ENCODE measurements at places on chromosomes 7 and 10.
A peak's percentile ranks its signal among the peaks of the same experiment; 100 is the strongest.

- DNase-seq, result no peak
Measured at GRCh38 chr10:102602272-102603045, 41.8 kb upstream of the TRIM8 start.

- DNase-seq, result no peak
Measured at GRCh38 chr7:5500777-5501350, 77.2 kb upstream of the TNRC18 start.

GRCh38 chr7:29204491-29205272 lies 10.1 kb downstream of the CHN2 start:
- no peak for DNase-seq

DNA sequence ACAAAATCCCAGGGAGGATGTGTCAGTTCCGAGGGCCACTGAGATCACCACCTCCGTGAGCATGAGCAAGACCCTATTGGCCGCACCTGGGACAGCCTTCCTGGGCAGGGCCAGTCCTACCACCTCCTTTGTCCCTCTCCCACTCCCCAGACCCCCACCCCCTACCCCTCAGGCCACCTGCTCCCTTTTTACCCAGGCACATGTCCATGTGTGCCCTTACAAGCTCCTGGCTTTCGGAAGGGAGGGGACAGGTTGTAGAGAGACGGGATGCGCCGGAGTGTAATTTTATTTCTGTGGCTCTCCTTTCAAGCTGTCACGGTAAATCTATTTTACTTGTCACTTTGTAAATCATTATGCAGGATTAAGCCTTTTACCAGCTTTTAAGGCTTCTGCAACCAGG lies 20.9 kb downstream of the ZMIZ1 start:
- no peak for DNase-seq

DNA sequence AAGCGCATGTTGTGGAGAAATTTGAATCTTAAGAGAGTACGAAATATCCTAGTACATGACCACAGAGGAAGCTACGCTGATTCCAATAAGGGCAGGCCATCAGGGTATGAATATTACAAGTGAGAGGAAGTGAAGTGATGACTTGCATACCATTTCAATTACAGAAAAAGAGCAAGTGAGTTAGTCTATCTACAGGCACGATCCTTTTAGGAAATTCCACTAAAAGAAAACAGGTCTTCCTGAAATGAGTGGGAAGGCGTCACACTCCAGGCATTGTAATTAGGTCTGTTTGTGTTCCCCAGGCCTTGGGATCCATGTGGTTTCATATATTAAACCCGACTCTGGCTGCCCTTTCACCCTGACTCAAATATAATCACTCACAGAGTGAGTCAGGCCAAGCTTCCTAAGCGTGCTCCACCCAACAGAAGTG lies 152.5 kb downstream of the SEMA3A start:
- no peak for DNase-seq

DNA sequence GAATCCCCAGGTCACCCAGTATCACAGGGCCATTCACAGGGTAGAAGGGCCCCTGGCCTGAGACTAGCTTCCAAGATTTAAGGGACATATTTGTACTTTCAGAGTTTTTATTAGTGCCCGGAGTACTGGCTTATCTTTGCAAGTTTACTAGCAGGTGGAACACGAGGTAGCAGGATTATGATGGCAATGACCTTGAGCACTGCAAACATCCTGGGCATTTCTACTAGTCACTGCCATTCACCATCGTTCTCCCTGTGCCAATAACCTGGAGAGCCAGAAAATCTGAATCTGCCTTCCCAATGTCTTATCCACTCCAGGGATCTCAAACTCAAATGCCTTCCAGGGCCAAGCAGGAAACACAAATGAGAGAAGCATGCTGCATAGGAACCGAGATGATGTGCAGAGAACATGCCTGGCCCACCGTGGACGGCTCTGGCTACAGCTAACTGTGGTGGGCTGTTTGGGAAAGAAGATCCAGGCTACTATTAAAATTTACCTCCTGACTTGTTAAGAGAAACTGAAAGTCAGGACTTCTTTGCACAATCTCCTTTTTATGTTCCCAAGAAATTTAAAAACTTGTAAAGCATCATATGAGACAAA lies 16.7 kb downstream of the FAM53B start:
- DNase-seq, result no peak

- peak; percentile 88 for DNase-seq
Measured at GRCh38 chr7:154347700-154348266, 295.6 kb downstream of the DPP6 start.

DNA sequence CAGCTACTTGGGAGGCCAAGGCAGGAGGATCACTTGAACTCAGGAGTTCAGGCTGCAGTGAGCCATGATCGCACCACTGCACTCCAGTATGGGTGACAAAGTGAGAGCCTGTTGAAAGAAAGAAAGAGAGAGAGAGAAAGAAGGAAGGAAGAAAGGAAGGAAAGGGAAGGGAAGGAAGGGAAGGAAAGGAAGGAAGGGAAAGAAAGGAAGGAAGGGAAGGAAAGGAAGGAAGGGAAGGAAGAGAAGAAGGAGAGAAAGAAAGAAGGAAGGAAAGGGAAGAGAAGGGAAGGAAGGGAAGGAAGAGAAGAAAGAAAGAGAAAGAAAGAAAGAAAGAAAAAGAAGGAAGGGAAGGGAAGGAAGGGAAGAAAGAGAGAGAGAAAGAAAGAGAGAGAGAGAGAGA lies 61.5 kb downstream of the CLIP2 start:
- no peak for DNase-seq

DNA sequence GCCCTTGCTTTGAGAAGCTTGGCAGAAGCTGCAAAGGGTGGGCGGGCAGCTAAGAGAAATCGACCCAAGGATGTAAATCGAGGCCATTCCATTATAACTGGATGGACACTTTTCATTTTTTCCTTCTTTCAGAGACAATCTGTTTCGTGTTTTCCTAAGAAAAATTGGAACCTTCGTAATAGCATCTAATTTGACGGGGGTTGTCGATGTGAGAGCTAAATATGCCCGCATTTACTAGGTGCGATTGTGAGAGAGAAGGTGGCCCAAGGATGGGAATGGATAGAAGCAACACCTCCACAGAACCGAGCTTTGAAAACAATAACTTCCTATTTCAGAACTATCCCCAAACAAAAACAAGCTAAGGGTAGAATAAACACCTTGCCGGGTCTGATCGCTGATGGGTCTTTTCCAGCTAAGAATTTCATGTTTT lies 848 bp upstream of the HOXA4 start:
- no peak for DNase-seq

GRCh38 chr10:63273577-63273976 lies 140.4 kb downstream of the NRBF2 start:
- DNase-seq, result no peak
